ENCODE measurements at places on chromosomes 2 and 18.
A peak's percentile ranks its signal among the peaks of the same experiment; 100 is the strongest.

GRCh38 chr2:164599954-164600589 is 21.2 kb downstream of the GRB14 start:
- DNase-seq: peak; percentile 64

DNA sequence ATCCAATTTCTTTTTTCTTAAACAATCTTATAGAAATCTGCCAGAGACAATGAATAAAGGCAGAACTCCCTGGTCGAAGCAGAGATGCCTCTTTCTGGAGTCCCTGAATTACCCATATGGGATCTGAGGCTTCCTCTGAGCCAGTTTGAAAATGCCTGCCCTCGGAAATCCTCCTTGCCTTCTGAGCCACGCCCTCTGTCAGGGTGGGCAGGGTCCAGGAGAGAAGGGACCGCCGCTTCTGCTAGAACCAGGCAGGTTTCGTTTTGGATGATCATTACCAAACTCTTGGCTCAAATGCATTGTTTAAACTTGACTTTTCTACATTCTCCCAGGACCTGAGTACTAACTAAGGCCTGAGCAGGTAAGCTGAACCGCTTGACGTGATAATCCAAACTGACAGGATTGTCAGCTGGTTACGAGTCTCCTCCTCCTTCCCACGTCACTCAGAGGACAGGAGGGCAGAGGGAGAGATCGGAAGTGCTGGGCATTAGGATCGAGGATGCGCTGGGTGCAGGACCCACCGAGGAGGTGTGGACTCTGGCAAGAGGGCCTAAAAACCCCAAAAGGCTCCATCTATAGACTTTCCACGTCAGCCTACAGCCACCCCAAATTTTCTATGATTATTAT is 128.4 kb downstream of the KLHL29 start:
- no peak for DNase-seq

DNA sequence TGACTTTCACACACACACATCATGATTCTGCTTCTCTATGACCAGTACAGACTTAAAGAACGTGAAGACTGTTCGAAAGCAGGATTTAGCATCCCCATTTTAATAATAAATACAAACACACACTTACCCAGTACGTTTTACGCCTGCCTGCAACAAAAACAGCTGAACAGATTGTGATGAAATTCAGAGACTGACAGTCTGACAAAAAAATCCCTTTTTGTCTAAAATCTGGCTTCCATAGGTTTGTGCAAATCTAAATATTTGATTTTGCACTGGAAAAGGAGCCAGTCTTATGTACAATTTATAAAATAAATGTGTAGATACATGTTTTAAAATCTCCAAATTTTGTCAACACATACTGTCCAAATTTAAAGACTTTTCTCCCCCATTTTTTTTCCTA is 630.7 kb downstream of the ZEB2 start:
- no peak for DNase-seq

- DNase-seq: peak; percentile 16
Measured at GRCh38 chr2:72148837-72149555, 1.3 kb upstream of the CYP26B1 start.

- DNase-seq: no peak
Measured at GRCh38 chr2:49278561-49278960, 124.2 kb upstream of the FSHR start.

- DNase-seq: peak; percentile 16
Measured at GRCh38 chr2:218892693-218893348, 12.2 kb downstream of the WNT10A start.

GRCh38 chr2:42865884-42866881 is 73.8 kb upstream of the HAAO start:
- no peak for DNase-seq

DNA sequence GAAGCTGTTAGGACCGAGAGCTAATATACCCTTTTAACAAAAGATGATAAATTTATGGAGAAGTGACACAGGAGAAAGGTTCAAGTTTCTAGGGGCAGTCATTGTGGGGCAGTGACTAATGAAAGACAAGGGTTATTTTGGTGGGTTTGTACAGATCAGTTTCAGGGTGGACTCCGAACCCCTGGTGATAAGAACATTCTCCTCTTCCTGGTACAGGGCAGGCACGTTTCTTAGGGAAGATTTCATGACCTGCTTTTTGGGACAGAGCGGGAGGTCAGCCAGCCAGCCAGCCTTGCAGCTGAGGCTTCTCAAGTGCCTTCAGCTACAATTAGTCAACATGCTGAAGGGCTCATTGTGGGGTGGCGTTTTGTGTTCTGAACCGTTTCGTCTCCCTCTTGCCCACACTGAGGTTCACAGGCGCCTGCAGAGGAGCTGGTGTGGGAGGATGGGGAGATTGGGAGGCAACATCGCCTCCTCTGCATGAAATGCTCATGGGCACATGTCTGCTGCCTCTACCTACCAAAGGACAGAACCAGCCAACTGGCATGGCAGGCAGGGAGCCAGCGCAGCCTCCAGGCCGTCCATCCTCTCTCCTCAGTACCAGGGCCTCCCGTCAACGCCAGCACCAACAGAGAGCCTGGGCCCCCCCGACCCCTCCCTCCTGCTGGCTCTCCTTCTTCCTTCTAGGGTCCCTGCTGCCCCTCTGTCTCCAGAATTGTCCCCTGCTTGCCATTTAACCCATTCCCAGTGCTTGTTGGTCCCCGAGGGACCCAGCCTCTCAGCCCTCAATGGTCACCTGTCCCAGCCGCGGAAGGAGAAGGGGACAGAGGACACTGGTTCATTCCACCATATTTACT is 9.6 kb downstream of the CHMP1B start:
- DNase-seq: no peak

GRCh38 chr2:65294701-65295100 is 67.1 kb downstream of the ACTR2 start:
- no peak for DNase-seq

DNA sequence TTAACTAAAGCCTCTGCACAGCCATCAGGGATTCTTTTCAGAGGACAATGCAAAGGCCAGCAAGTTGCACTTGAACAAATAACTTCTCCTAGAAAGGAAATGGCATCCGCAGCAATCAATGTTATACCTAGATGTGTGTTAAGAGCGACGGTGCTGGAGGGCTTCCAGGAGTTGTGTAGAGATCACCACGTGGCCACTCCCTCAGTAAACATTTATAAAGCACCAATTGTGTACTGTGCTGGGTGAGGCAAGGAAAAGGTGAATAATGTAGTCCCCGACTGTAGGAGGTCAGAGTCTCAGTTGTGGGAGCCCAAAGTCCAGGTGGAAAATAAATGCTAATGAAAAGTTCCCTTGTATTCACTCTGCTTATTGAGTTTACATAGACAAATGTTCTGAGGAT is 135.0 kb downstream of the ALK start:
- DNase-seq: no peak

DNA sequence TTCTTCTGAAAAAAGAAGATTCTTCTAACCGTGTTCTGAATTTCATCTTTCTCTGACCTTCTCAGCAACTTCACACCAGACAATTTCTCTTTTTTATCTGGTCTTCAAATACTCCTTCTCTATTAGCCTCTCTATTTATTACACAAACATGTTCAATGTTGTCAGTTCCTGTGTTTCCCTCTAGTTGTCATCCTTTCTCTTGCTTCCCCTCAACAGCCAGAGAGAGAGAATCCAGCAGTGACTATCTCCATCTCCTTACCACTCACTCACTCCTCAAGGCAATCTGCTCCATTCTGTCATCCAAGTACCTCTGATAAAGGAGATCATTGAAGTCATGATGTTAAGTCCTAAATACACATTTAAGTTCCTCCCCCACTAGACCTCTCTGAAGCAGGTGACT is 491.9 kb upstream of the CHAC2 start:
- no peak for DNase-seq

DNA sequence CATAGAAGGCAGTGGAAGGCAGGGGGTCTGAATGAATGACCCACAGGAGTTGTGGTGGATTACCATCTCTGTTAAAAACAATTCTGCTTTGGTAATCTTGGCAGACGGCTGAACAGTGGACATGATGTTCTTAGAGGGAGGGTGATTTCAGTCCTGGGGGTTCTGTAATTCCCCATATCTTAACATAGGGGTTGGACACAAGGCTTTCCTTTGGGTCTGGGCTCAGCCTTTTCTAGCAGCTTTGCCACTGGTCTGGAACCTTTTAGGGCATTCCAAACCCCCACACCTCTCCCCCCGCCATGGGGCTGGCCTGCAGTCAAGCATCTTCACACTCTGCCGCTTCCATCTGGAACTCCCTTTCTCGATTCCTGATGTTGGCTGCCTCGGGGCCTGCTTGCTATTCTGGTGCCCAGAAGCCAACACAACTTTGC is 50.3 kb downstream of the RPL37A start:
- DNase-seq: no peak

- DNase-seq: no peak
Measured at GRCh38 chr18:12027046-12027445, 45.7 kb downstream of the IMPA2 start.

GRCh38 chr18:13382366-13382953 is 163.9 kb downstream of the LDLRAD4 start:
- DNase-seq: peak; percentile 55

Measured in fibroblast of upper back skin (primary cell).